Fibroblast of pulmonary artery (primary cell): ENCODE measurements at places on chromosomes 1 and 21.

- DNase-seq, result peak; percentile 97
Observed at GRCh38 chr1:201450721-201451291, 18.2 kb downstream of the PHLDA3 start.

DNA sequence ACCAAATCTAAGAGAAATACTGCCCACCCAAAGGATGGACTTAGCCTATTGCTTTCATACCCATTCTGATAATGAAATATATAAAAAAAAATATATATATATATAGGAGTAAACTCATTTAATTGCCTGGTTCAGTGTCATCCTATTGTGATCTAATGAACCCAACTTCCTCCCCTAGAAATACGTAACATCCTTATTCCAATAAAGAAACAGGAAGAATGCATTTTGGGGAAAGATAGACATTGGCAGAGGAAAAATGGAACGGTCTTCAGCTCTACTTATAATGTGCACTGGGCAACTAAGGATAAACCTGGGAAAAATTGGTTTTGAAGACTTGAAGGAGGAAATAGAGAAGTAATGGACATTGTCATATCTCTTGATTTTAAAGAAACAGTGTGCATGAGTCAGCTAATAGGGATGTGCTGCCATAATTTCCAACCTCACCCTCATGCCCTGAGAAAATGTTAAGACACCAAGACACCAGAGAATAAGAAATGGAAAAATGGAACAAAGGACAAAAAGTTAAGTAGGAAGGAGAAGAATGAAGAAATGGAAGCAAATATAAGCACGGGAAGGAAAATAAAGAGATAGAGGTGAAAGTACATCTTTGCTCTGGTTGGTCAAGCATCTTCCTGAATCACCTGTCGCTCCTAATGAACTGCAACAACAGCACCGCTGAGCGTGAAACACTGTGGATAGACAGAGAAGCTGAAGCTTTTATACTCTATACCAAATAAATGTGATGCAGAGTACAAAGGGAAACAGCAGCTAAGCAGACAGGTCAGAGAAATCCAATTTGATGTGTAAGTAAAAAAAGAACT, 5.4 kb downstream of the UBR4 start:
- DNase-seq, result no peak

DNA sequence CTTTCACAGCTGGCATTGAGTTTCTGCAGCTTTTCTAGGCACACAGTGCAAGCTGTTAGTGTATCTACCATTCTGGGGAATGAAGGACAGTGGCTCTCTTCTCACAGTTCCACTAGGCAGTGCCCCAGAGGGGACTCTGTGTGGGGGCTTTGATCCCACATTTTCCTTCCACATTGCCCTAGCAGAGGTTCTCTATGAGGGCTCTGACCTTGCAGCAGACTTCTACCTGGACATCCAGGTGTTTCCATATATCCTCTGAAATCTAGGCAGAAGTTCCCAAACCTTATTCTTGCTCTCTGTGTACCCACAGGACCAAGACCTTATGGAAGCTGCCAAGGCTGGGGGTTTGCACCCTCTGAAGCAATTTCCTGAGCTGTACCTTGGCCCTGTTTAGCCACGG, 2.4 kb upstream of the IFI44 start:
- no peak for DNase-seq

- DNase-seq, result no peak
Observed at GRCh38 chr1:162285149-162285561, 91.5 kb downstream of the SPATA46 start.

GRCh38 chr1:18962121-18962721, 5.7 kb upstream of the IFFO2 start:
- peak; percentile 37 for DNase-seq

DNA sequence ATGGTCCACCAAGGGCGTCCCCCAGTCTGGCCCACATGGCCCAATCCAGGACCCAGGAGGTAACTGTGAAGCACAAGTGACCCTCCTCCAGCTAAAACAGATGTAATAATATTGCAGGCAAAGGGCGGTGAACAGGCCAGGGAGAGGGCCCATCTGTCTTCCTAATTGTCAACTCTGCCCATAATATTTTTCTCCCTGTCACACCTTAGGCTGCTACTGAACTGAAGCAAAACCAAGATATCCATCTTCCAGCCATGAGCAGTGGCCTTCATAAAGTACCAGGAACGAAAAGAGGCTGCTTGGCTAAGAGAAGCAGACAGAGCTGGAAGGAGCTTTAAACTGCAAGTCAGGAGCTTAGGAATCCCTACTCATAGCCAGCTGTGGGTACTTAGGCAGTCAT, 3.1 kb downstream of the KANK4 start:
- DNase-seq, result no peak

DNA sequence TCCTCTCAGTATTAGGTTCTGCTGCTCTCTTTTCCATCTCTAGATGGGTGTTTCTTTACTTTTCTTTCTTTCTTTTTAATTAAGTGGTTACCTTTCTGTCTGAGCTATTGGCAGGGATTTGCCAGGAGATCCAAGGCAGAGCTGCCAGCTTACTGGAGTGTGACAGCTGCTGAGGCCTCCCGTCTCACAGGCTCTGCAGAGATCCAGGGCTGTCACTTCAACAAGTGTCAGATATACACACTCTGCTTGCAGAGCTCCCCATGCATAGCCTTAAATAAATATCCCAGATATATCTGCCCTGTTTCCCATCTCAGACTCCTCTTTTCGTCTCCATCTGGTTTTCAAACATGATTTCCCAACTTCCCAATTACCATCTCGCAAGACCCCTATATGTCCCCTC, 124.3 kb downstream of the NOS1AP start:
- no peak for DNase-seq

GRCh38 chr1:225319871-225320270, 108.0 kb downstream of the LBR start:
- DNase-seq, result no peak

GRCh38 chr1:101112051-101112780, 86.6 kb upstream of the DPH5 start:
- DNase-seq, result peak; percentile 26

DNA sequence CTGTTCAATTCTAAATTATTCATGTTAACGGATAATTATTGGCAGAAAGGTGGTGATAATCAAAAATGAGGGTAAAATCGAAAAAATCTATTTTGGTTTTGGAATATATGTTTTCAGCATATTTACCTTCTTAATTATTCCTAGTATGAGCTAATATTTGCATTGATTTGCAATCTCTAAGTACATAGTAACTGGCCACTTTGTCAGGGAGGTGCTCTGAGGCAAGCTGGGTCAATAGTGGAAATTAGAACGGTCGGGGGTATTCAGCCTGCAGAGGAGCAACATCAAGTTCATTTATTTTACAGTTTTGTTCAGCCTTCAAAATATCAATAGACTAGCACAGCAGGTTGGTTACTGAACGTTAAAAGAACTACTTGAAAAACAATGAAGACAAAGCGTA, 1.8 kb downstream of the OTUD7B start:
- DNase-seq, result no peak

DNA sequence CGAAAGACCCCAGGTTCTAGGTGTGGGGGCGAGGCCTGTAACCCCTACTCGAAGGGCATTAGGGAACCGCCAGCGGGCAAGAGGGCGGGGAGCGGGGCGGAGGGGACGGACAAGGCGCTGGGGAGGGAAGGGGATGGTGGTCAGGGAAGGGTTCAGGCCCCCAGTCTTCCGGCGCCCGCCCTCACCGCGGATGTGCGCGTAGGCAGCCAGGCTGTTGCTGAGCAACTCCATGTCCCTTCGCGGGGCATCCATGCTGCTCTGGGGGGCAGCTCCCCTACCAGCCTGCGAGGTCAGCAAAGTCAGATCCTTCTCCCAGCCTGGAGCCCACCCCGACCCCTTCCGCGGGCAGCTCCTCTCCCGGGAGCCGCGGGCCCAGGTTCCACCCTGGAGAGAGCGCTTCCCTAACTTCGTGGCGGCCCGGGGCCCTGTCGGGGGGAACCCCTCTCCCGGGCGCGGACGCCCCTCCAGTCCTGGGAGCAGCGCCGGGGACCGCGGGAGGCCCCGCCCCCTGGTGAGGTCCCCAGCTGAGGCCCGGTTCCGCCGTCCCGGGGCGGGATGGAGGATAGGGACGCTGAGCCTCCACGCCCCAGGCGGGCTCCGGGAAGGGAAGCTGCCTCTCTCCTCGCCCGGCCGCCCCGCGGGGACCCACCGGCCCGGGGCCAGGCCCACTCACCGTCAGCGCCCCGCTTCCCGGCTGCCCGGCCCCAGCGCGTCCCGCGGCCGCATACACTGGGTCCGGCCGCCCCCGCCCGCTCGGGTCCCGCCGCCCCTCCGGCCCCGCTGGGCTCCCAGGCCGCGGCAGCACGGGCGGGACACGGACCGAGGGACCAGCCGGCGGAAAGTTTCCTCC, 434 bp downstream of the EVA1B start:
- peak; percentile 67 for DNase-seq

DNA sequence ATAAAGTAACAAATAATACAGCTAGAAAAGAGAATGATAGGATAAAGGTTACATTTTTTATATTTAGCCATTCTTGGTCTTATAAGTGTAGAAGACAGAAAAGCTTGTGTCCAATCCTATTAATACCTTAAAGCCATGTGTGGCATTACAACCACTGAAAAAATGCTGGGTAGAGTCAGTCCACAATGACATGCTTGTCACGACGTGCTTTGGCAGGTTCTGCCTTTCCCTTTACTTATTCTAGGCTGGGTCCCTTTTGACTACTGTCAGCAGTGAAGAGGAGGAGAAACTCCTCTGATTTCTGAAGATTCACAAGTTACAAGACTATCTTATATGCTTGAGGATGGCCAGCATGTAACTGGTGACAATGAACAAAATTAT, 14.6 kb upstream of the AIM2 start:
- no peak for DNase-seq

DNA sequence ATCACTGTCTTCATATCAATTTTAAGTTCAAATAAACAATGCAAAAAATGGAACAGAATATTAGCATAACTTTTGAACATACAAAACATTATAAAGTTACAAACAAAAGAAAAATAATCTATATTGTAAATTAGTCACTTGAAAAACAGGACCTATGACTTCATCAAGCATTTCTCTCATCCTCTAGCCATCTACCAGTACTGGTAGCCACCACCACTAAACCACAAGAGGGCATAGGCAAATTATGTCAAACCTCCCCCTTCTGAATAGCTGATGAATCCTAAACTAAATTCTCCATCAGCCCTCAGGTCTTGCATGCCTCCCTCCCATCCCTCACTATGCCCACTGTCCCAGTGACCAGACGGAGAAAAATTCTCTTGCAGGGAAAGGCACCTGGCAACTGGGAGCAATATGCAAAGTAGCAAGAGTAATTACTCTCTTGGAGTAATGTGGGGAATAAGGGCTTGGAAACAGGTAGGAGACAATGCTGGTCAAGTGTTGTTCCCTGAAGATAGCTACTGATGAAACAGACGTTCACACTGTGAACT, 37.1 kb downstream of the SSX2IP start:
- DNase-seq, result peak; percentile 8

GRCh38 chr1:231027136-231027925, 12.7 kb downstream of the FAM89A start:
- DNase-seq, result no peak

DNA sequence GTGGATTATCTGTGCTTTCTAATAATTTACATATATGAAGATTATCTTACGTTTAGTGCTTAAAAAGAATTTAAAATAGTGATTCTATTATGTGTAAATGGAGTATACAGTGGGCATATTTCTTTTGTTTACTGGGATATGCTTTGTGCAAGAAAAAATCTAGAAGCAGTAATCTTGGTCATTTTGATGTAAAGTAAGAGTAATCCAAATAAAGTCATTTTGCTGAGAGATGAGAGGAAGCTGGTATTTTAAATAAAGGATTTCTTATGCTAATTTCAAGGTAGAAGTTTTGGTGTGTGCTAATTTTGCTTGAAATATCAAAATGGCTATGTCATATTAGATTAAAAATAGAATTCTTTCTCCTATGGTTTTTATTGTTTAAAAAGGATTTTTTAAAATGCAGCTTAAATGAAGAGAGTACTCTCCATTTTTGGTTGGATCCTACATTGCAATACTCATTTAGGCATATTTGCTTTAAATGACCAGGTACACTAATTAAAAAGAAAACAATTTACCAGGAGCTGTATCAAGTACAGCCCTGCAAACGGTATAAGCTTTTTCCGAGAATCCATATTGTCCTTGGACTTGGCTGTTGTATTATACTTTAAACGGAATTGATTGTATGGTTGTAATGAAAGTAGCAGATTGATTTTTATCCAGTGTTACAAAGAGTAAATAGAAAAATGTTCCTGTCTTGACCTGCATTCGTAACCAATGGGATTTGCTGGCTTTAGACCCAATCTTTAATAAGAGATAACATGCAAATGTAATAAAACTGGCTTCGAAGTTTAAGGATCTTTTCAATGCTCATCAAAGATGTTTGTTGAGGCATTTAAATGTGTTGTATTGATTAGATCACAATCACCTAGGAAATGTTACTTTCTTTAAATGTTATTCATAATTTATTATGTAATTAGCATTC, 574.7 kb downstream of the USP25 start:
- no peak for DNase-seq

DNA sequence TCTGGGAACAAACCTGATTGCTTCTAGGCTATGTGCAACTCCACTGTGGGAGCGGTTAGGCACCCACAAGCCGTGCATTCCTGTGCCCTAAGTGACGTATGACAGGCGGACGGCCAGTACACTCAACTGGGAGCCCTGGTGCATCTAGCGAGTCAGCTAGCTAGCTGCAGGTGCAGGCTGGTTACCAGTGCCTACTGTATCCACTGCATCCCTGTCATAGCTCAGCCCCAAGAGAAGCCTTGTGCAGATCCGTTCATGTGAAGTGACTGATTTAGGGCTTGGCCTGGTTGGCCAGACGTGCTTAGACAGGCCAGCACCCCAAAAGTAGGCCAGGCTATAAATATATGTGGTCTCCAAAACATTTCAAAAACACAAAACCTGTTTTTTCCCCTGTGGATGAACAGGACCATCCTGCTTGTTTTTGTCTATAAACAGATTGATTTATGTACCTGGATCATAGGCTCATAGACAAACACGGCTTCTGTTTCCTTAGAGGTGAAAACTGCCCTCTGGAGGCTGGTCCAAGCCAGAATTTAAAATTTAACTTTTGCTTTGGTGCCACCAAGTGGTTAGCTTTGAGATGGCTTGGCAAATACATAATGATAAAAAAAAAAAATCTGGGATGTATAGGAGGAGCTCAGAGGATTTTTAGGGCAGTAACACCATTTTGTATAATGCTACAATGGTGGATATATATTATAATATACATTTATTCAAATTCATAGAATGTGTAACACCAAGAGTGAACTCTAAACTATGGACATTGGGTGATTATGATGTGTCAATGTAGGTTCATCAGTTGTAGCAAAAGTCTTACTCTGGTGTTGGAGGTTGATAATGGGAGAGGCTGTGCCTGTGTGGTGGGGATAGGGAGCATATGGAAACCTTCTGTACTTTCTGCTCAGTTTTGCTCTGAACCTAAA, 68.5 kb downstream of the GIPC2 start:
- DNase-seq, result peak; percentile 90

DNA sequence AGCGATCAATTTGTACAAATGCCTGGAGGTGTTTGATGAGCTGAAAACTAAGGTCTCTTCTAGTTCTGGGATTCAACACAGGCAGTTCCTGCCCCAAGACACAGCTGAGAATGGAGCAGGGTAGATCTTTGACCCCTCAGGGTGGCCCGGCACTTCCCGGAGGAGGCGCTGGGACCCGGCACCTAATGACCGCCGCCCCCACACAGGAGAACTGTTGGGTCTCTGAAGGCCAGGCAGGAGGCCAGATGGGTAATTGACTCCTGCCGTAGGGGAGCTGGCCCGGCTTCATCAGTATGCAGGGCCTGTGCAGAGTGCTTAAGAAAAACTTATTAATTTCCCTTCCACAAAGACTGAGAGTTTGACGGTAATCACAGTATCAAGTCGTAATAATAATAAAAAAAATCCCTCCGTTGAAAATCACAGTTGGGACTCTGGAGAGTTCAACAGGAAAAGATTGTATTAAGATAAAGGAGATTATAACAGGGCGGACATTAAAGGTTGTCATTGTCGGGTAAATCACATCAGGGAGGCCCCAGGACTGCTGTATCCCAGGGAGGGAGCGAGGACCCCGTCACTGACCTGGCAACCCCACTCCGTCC, 51.7 kb downstream of the UBIAD1 start:
- no peak for DNase-seq
